ENCODE measurements at places on chromosomes 2 and 18. TPM values are rescaled to one million over a fixed set of nuclear protein-coding genes. Genes with fewer than 3 reads are reported as not detected.

GRCh38 chr2:182540252-182540651 lies 113.4 kb upstream of the PDE1A start:
- no peak for DNase-seq

DNA sequence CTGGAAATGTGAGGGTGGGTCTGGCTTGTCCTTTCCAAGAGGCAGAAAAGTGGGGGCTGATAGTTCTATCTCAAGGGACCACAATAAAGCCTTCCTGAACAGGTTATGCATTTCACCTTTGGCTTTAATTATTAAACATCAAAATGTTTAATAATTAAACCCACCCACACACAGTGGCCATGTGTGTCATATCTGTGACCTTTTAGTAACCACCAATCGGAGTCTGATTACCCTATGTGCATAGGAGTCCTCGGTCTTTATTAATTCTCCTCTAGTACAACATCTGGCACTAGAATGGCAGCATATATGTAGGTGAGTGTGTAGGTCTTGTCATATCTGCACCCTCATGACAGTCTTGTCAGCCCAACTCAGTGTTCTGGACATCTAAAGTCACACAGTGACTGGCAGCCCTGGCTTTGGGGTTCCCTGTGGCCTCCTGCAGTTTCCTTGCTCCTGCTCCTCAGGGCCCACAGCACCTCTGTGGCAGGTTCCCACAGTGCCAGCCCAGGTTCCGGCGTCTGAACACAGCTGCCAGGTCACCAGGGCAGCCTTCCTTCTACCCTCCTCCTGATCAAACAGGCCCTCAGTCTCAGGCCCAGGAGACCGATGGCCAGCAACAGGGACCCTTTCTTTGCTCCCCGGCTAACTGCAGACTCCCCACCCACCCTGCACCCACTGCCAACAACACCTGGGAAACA lies 100.9 kb downstream of the MTCL1 start:
- no peak for DNase-seq

DNA sequence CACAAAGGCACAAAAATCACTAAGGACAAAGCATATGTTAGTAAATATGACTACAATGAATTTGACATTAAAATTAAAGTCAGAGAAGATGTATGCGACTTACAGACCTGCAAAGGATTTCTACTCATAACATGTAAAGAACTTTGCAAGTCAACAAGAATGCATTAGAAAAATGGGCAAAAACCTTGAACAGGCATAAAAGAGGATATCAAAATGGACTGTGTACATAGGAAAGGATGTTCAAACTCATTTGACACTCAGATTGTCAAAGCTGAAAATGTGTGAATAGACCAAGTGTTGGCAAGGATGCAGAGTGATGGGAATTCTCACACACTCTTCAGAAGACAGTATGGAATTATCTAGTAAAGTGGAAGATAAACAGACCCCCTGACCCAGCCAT lies 94.9 kb downstream of the MYOM1 start:
- no peak for DNase-seq

DNA sequence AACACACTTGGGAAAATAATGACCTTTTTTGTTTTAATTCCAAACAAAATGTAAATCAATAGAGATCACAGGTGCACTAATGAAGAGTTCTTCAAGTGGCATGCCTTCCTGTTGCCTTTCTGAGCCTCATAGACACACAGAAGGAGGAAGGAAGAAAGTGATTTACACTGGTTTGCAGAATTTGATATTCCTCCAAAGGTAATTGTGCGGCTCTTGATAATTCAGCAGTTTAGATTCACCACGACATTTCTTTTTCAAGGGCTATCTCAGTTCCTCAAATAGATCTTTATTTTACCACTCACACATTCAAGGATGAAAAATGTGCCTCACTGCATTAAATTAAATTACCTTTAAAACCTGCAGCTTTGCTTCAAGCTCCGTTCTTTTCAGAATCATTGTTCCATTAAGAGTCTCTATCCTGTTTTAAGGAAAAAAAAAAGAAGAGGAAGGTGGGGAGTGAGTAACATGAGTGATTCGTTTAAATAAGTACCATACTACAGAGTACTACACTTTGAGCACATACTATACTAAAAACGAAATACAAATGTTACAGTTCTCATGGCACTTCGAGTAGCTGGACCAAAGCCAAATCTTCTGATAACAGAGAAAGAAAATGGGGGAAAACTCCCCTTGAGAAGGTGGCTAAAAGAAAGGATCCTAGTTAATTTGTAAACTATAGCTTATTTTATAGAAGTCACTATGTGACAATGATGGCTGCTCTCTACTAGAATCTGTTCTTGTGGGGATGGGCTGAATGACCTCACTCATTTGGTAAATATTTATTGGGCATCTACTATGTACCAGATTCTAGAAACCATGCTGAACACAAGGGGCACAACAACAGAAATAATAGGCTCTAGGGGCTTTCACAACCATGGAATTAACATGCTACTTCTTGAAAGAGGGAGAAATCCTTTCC lies 16.6 kb downstream of the CYTIP start:
- DNase-seq: no peak

DNA sequence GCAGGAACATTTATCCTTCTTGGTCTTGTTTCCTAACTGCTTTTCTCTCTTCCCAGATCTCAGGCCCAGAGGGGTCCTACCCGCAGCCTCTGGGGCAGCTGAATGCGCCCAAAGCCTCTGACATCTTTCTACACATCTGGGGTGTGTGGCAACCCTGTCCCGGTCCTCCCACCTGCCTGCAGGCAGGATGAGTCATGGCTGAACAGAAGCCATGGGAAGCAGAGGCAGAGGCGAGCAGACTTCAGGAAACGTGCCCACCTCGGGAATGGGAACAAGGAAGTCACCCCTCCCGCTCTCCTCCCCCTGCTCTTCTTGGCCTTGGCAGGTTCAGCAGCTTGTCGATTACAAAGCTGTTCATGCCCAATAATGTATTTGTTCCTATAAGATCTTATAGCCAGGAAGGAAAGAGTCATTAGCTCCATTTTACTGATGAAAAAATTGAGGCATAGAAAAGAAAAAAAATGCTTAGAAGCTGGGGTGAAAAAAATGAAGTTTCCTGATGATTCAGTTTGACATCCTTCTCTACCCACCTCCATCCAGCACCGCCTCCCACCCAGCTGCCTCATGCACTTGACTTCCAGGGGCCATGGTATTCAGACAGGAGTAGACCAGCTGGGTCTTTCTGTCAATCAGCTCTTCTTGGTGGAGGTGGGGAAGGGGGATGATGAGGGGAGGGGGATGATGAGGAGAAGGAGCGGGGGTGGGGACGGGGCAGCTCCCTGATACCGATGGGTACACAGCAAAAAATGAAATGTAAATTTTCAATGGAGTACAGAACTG lies 10.4 kb upstream of the KCNF1 start:
- no peak for DNase-seq

GRCh38 chr2:137857881-137858280 lies 106.4 kb upstream of the HNMT start:
- no peak for DNase-seq

GRCh38 chr2:172929644-172930043 lies 146.0 kb upstream of the MAP3K20 start:
- DNase-seq: no peak

DNA sequence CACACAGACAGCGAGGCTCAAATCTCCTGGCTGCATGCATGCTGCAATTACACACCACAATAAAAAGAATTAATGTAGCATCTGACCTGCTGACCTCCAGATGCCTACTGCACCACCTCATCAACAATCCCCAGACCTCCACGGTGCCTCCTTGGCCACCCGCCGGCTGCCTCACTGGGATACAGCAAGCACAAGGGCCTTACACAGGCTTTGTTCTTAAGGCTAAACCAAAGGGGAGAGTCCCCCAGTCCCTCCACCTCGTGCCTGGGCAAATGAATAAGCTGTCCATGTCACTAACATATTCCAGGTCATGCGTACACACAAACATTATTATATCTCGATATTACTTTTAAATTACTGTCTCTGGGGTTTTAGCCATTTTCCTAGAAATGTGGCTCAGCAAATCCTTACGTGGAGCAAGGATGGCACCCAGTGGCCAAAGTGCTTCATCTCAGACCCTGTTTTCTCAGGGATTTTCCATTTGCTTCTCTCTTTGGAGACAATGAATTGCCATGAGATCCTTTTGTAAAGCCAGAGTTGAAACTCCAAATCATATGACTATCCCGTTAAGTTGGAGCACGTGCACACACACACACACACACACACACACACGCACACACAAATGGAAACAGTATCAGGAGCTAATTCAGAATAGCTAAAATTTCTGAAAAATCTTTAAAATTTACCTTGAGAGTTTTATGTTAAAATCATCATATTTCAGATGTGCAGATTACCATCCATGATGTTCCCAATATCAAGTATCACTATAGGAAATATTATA lies 313.8 kb downstream of the PDE11A start:
- peak; percentile 13 for DNase-seq

DNA sequence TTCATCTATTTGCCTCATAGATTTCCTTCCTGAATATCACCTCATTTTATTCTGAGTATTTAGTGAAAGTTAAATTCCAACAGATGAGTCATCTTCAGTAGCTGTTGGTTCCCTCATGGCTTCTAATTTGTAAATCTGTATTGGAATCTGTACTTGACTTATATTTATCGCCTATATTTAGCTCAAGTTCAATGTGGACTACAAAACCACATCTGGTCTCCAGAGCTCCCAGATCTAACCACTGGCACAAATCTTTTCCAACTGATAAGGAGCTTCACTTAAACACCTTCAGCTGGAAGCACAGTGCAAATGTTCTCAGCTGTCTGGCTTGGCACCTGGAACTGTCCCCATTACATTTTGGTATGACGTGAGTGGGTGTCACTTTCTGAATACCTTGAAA lies 82.8 kb upstream of the DSEL start:
- DNase-seq: no peak

- DNase-seq: peak; percentile 87
These were observed at the start of gene UCN for GRCh38 chr2:27308359-27308881. Gene UCN (minus strand): TSS chr2:27308445. CDS start chr2:27307895, 550 bp downstream.

DNA sequence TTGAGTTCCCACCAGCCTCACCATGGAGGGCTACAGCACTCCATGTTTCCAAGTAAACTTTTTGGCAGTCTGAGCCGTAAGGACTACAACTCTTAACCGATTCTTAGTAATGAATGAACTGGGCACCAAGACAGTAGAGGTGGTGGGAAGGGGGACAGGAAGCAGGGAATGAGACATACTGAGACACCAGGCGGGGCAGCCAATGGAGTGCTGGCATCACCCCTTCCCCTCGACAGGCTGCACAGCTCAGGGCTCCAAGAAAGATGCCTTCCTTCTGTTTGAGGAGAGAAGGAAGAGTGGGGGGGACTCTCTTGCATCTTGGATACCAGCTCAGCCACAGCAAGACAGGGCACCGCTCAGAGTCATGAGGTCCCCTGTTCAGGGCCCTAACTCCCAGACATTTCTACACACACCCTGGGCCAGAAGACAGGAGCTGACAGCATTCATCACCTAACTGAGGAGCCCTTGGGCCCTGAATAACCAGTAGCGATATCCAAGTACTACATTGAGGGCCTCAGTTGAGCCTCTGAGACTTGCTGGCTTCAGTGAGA lies 45.2 kb downstream of the USP34 start:
- no peak for DNase-seq

DNA sequence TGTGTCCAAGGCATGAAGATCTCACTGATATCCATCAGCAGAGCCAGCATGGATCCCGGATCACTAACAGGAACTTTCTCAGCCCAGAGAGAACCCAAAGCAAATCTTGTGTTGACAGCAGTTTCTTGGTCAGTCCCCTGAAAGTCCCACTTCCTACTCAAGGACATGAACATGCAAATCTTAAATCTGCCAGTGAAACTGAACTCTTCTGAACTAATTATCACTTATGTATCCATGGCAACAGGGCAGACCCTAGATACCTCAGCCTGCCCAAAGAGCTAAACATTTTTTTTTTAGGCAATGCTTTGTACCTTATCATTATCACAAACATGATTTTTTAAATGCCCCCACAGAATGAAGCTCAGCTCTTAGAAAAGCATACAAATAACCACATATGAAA lies 127.8 kb upstream of the DDX18 start:
- DNase-seq: no peak

GRCh38 chr2:72274380-72274797 lies 126.7 kb upstream of the CYP26B1 start:
- DNase-seq: no peak

GRCh38 chr2:67515056-67515455 lies 117.9 kb downstream of the ETAA1 start:
- DNase-seq: no peak

DNA sequence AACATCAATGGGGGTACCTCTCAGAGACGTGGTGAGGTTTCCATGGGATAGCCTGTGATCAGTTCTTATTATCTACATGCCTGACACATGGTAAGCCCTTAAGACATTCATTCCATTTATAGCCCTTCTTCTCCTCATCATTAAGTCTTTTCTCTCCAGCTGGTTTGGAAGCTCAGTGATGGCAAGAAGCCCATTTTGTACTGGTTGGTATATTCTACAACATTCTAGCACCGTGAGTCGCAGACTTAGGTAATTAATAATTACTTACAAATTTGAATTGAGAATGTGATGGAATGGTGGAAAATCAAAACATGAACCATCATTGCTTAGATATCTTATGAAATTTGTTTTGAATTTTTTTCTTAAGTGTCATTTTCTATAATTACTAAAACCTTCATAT lies 472.6 kb downstream of the DLGAP1 start:
- no peak for DNase-seq

DNA sequence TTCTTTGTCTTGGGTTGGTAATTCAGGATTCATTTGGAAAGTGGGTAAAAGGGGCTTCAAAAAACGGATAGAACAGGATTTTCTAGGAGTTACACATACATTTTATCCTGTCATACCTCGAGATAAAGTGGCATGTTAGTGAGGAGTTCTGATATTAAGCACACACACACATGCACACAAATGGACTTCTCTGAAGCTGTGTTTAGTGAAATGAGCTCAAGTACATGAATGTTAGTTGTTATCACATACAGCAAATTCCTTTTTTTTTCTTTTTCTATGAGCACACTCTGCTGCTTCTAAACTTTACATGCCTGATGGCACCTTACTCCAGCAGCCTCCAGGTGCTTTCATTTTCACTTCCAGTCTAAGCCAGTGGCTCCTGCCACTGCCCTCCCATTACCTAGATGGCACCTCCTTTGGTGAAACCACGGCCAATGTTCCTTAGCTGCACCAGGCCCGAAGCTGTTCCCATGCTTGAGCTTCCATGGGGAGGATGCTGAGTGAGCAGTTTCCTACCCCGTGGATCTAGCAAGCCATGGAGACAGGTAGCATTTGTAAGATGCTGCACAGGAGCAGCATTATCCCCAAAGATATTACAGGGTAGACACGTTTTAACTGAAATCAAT lies 49.7 kb downstream of the STAT1 start:
- no peak for DNase-seq

DNA sequence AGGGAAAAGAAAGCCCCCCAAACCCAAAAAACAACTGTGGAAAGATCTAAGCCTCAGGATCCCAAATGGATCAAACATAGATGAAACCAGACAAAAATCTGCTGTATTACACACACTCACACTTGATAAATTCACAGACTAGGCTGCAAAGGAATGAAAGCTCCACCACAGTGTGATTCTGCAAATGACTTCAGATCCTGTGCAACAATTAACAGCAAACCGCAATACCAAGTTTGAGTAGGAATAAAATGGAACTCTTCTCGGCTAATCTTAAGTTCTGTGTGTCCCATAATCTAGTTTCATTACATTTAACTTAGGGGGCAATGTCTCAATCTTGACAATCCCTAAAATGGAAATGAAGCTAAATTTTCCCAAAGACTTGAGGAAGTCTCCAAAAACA lies 11.9 kb downstream of the CLK1 start:
- DNase-seq: no peak

The CD8B2 gene
- total RNA-seq: not detected

The ABCG8 gene
- total RNA-seq: not detected

The DAW1 gene
- not detected for total RNA-seq

The NT5DC4 gene
- not detected for total RNA-seq

The LINC00305 gene
- not detected for total RNA-seq

The ALPP gene
- 0.15 TPM for total RNA-seq

The CAPN14 gene
- total RNA-seq: 0.17 TPM
